ENCODE measurements at places on chromosomes 5 and 9. TPM values are rescaled to one million over a fixed set of nuclear protein-coding genes. Genes with fewer than 3 reads are reported as not detected.

DNA sequence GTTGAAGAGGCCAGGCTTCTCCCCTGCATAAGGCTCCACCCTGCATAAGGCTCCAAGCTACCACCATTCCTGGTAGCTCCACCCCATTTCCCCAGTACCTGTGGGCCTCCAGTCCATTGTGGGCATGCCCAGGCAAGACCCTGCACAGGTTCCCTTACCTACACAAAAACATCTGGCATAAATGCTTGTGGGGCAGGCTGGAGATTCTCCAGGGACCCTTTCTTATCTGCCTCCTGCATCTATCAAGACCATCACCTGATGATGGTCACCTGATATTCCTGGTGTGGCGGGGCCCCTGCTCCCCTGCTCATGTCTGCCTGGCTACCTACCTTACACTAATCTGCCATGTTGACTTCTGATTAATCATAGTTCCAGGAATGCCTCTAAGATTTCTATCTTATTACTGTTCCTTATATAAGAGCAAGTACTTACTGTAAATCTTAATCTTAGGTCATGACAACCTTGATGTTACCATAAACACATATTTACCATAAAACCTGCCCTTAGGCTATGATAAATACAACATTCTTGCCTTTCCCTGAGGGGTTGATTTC lies 41.0 kb downstream of the FGD3 start:
- DNase-seq: no peak

- DNase-seq: no peak
Measured at GRCh38 chr9:91086657-91087461, 274.9 kb downstream of the AUH start.

- peak; percentile 10 for DNase-seq
Measured at GRCh38 chr5:167950126-167950721, 341.2 kb upstream of the WWC1 start.

- DNase-seq: no peak
Measured at GRCh38 chr9:123883634-123884033, 46.3 kb downstream of the DENND1A start.

DNA sequence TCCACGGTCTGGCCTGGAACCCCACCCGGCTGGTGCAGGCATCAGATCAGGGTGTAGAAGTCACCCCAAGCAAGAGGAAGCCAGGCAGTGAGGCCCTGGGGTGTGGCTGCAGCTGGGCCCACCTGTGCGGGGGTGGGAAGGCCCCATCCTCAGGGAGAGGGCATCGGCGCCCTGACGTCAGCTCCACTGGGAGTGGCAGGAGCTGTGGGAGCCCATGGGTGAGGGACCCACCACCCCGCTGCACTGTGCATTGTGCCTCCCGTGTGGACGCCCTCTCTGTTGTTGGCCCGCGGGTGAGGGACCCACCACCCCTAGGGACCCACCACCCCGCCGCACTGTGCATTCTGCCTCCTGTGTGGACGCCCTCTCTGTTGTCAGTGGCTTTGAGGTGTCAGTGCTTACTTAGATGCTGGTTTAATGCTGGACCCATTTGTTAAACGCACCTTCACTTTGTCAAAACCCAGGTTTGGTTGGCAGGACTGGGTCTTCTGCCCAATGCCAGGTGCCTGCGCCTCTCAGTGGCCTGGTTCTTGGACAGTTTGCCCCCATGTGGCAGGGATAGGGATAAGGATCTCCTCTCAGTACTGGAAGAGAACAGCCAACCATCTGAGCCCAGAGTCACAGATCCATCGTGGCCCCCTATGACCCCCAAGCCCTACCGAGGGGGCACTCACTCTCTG lies 6.9 kb upstream of the EXOC3 start:
- DNase-seq: no peak

DNA sequence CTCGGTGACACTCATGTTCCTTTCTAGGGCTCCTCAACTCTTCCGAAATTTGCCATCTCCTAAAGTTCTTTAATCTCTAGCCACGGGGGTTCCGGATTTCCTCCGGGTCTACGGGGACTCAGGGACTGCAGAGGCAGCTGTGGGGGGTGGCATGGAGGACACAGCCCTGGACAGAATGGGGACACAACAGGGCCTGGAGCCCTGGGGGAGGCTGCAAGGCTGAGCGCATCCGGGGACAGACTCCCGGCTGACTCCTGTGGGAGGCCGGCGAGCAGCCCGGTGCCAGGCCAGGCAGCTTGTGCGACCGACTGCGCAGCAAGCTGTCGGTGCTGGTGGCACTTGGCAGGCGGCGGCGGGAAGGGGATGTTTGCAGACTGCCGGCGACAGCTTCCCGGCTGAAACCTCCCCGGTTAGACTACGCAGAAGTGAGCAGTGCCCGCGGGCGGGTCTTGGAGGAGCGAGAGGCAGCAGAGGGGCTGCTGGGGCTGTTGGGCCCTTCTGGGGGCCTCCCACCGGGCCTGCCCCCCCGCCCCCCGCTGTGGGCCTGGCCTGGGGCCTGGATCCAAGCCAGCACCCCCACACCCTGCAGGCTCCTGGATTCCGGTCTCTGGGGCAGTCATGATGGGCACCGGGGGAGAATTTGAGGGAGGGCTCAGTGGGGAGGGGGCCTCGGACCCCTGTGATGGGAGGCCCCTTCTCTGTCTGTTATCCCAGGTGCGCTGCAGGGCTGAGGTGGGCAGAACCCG lies 28.7 kb upstream of the UBAC1 start:
- DNase-seq: no peak

DNA sequence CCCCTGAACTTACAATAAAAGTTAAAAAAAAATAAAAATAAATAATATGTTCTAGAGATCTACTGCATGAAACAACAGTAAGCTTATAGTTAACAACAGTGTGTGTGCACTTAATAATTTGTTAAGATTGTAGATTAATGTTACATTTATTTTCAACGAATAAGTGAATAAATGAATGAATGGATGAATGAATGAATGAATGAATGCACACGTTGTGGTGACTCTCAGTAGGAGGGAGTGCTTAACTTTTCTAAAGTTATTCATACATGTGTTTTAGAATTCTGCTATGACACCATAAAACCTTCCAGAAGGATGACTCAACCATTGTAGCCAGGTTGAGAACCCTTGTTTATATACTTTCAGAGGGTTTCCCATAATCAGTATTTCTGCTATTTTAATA lies 1269.4 kb upstream of the CDH6 start:
- DNase-seq: no peak

- no peak for DNase-seq
Measured at GRCh38 chr5:151568036-151568435, 23.1 kb downstream of the FAT2 start.

GRCh38 chr5:87302061-87302460 lies 34.4 kb downstream of the RASA1 start:
- no peak for DNase-seq

DNA sequence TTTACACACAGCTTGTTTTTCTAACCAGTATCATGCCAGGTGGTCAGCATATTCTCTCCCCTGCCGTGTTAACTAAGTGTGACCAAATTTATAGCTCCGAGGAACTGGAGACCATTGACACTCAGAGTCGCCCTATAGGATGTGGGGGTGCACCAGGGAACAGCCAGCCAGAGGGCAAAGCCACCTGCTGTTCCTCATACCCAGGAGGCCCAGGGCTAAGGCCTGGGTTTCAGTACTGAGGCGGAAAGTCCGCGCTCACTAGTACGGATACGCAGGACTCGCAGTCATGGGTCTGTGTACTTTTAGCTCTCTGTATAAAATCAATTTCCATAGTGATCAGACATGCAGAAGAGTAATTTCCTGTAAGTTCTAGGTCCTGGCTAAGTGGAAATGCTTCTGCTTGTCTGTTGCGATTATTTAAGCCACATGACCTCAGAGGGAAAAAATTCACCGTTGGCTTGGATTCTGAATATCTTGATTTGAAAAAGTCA lies 247.0 kb downstream of the AOPEP start:
- no peak for DNase-seq

DNA sequence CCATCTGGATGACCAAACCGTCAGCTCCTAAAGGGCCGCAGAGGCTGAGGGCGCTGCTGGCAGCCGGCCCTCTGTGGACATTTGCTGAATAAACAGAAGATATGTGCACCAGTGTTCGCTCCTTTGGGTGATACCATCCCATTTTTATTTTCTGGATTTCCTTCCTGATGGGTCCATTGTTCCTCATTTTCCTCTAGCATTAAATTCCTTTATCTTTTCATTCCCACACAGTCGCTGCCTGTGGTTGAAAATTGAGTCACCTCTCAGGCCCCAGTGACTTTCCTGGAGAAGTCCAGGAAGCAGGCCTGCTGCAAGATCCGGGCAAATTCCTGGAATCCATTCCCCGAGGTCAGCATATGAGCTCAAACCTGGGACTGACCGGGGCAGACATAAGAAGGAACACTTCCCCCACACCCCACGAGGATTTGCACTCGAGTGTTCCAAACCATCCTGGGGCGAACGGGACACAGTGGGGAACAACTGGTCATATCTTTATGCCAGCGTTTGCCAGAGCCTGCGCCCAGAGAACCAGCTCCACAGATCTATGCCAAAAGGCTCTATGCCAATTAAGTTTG lies 86.7 kb upstream of the PCA3 start:
- DNase-seq: no peak

- DNase-seq: no peak
Measured at GRCh38 chr9:36116593-36116992, 19.9 kb upstream of the GLIPR2 start.

FOCAD gene
- 60.2 TPM for total RNA-seq

CCL27 gene
- total RNA-seq: not detected

NRG2 gene
- total RNA-seq: 14.0 TPM

NSG2 gene
- total RNA-seq: 0.25 TPM

TLE1 gene
- total RNA-seq: 76.4 TPM

CLINT1 gene
- total RNA-seq: 74.6 TPM

RANBP3L gene
- 1.2 TPM for total RNA-seq

All from adrenal gland (tissue), 19 donors.